ENCODE measurements at places on chromosomes 1 and 21.

DNA sequence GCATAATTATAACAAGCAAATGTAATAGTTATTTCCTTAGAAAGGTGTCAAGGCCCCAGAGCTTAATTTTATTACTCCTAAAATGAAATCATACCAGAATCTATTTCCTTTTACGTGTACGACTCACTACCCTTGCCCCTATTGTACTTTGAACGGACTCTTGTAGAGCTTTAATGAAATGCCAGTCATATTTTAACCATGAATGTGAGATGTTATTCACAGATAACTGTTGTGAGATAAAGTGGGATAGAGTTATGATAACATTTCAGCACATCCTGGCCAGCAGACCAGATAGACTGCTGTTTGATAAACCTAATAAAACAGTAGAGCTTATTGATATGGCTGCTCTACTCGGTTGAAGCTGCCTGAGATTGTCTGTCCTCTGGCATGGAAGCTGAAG lies 500.8 kb upstream of the PBX1 start:
- no peak for DNase-seq

- peak; percentile 72 for DNase-seq
Measured at GRCh38 chr1:23980728-23981070, 572 bp upstream of the SRSF10 start.

GRCh38 chr1:67564193-67564592 lies 120.8 kb upstream of the GADD45A start:
- DNase-seq = no peak

- no peak for DNase-seq
Measured at GRCh38 chr1:81337226-81337625, 463.5 kb upstream of the ADGRL2 start.

DNA sequence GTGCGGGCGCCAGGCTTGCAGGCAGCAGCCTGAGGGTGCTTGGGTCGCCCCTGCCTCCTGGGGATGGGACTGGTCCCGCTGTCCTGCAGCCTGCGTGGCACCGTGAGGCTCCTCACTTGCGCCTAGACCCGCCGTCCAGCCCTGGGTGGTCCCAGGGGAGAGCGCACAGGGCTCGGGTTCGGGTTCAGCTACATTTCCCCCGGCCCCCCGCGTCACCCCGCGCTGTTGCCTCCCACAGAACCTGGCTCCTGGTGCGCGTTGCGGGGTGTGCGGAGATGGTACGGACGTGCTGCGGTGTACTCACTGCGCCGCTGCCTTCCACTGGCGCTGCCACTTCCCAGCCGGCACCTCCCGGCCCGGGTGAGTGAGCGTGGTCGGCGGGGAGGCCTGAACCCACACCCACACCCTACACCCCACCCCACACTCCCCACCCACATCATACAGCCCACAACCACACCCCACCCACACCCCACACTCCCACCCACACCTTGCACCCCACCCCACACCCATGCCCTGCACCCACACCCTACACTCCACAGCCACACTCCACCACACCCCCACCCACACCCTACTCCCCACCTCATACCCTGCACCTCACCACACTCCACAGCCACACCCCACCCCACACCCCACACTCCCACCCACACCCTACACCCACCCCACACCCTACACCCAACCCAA lies 6.2 kb upstream of the PFKL start:
- no peak for DNase-seq

- peak; percentile 65 for DNase-seq
Measured at GRCh38 chr1:32876341-32877210, 5.9 kb upstream of the FNDC5 start.

GRCh38 chr1:1631782-1632420 lies at the start of gene MMP23B:
Gene MMP23B, plus strand, starts transcription at chr1:1632173. Its CDS starts 46 bp downstream, at chr1:1632219.
- DNase-seq = no peak

DNA sequence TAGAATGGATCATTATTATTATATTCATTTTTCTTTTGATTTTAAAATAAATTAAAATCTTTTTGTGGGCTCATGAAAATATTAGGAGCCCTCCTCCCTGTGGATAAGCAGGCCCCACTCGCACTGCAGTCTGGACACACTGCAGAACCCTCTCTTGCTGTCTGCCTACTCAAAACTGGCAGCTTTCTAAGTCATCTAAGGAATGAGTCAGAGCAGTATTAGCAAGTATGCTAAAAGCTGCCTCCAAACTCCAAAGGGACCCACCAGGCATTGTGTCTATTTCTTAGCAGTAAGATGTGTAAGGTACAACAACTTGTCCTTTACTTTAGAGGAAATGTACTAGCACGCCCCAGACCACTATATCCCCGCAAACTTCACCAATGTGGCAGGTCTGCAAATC lies 108.8 kb downstream of the SYF2 start:
- DNase-seq = no peak

DNA sequence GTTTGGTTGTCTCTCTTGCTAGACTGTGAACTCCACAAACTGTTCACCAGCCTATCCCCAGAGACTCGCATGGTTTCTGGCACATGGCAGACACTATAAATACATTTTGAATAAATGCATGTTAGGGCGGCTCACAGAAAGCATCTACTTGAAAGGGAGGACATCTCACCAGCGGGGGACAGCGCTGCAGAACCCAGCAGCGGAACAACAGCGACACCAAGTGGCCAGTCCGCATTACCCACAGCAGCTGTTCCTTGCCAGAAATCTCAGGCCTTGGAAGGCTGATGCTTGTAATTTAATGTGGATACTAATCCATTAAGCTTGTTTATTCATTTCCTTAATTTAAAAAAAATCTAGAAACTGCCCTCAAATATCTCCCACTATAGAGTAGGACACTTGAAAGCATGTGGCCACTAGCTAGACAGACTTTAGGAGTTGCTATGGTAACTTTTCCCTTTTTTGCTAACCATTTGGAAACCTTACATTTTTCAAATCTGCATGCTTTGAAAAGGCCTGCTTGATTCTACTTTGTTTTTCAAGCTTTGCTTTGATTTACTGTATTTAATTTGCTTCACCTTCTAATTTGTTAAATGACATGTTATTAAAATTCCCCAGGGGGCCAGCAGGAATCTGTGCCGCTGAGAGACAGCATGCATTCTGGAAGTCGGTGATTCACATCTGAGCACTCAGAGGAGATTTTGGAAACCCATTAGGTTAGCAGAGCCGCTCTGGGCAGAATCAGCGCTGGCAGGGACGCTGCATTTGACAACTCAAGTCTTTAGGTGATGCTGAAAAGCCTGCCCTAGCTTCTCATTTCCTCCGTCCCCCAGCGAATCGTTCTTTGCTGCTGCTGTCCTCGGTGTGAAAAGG lies 63.5 kb upstream of the SSX2IP start:
- peak; percentile 70 for DNase-seq

DNA sequence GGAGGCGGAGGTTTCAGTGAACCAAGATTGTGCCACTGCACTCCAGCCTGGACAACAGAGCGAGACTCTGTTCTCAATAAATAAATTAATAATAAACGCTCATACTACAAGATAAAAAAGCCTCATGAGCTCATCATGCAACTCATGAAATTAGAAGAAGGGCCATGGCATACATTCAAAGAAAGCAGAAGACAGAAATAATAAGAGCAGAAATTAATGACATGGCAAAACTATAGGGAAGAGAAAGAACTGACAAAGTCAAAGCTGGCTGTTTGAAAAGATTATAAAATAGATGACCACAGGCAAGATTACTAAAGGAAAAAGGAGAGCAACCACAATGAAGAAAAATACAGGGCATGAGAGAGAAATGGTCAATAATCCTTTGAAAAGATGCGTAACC lies 14.7 kb upstream of the FUCA1 start:
- DNase-seq = no peak

All from ascending aorta (tissue), 2 donors.